ENCODE measurements at places on chromosomes 2 and 18.
A peak's percentile ranks its signal among the peaks of the same experiment; 100 is the strongest.

DNA sequence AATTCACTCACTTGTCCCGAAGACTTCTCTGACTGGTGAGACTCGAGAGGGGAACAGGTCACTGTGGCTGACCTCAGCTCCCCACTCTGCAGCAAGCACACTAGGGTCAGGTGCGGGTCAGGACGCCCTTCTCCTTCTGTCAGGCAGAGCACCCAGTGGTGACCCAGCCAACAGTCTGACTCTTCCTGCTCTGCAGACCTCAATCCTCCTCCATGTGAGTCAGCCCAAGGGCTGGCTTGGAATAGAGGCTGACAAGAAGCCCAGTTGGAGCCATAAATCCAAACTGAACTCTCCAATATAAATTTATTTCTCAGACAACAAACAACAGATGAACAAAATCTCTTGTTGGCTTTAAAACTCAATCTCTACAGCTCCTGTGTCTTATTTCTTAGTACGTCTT is 253.1 kb downstream of the SH3BP4 start:
- DNase-seq: peak; percentile 63

DNA sequence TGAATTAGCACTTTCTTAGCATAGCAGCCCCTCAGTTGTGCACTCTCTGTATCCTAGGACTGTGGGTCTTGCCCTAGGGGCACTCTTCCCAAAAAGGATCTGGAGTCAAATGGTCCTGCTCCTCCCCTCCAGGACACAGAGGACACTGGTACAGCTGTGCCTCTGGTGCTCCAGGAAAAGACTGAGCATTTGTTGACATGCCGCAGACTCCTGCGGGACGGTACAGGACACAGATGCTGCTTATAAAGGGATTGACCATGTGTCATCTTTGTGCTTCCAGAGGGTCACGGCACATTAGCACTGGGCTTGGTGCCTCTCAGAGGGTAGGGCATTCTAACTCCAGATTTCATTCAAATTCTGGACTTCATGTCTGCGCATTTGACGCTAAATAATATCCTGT is 110.5 kb downstream of the KLF7 start:
- DNase-seq: no peak

DNA sequence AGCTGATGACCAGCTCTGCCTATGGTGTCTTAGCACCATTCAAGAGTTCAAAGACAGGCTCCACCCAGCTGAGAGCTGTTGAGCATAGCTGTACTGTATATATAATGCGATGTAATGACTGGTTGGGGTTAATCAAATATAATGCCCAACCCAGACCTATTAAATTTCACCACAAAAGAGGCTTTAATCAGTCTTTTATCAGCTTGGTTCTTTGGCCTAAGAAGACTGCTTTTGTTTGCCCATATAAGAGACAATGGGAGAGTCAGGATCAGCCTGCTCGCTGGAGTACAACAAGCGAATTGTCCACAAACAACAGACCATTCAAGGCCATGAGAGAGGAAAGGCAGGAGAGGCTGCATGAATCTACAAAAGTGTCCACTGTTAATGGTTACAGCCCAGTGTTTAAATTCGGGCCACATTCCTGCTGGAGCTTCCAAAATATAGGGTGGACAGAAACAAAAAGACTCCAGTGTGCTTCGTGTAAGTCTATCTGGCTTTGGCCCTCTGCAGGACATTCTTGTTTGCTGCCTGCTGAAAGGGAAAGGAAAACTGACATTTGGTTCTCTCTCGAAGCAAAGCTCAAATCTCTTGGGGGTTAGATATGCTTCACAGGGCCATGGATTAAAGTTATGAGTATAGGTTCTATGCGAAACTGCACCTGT is 299.0 kb upstream of the FBXO11 start:
- no peak for DNase-seq

DNA sequence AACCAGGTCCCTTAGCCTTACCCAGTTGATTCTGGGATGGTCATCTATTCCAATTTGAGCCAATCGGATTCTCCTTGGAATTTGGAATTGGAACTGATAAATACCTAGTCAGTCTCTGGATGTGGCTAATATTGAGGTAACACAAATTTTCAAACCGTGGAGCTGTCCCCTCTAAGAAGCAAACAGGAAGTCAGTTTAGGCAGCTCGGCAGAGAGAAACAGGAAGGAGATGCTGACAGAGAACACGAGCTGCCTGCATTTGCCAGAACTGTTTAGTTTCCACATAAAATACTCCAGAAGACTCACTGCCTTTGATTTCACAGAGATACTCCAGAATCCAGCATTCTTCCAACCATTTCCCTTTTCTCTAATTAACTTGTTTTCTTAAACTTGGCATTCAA is 1024.9 kb downstream of the BCL11A start:
- no peak for DNase-seq

DNA sequence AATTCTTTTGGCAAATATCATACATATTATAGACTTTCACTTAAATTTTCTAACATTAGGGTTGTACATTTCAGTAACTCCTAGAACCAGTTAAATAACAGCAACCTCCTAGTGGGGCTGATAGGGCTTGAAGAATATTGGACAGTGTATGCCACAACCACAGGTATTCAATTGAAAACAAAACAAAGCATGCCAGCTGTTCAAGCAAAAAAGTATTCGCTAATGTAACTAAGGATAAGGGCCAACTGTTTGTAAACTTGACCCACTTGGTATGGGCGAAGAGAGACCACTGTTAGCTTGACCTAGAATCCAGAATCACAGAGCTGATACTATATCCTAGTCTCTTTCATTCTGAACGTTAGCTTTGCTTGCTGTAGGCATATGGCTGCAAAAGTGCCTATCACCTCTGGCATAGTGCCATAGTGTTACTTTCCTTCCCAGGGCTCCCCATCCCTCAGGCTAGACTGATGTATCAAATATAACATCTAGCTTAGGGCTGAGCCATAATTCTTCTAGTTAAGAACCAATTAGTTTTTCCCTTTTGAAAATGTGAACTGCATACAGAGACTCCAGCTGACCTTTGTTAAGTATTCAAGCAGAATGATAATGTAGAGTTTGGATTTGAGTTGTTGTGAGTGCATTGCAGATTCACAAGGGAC is 458.8 kb upstream of the NRXN1 start:
- no peak for DNase-seq

All from AG08395 (cell line).